ENCODE measurements at places on chromosomes 5 and 9. TPM values are rescaled to one million over a fixed set of nuclear protein-coding genes. Genes with fewer than 3 reads are reported as not detected.

Gene NMUR2
- not detected for total RNA-seq

Gene PTPN3
- 14.2 TPM for total RNA-seq

Gene CARTPT
- total RNA-seq: not detected

Gene TMEFF1
- 0.13 TPM for total RNA-seq

Gene KIF4B
- 0.13 TPM for total RNA-seq

Gene CD274
- 5.8 TPM for total RNA-seq

Gene ANKRD33B
- total RNA-seq: 0.13 TPM

Gene HACD4
- 2.4 TPM for total RNA-seq

Gene ADAMTSL2
- not detected for total RNA-seq

Gene MTX3
- total RNA-seq: 17.3 TPM

Gene WWC1
- total RNA-seq: 20.8 TPM

Gene DOCK2
- not detected for total RNA-seq

Gene FOXI1
- not detected for total RNA-seq

Gene NEUROG1
- total RNA-seq: not detected

Gene ZFP62
- total RNA-seq: 21.3 TPM

Gene RFX3
- total RNA-seq: 1.4 TPM

Gene DTWD2
- total RNA-seq: 6.4 TPM

Gene FOXD4L6
- 0.13 TPM for total RNA-seq

Gene BNC2
- under 0.01 TPM for total RNA-seq

Gene CDH6
- 0.13 TPM for total RNA-seq

Gene SLC36A2
- not detected for total RNA-seq

Gene FAM200C
- total RNA-seq: 3.2 TPM

Gene TRPM6
- 0.26 TPM for total RNA-seq

Gene IRX2
- total RNA-seq: 11.3 TPM

Gene N4BP3
- 4.5 TPM for total RNA-seq

Gene ZBED3
- total RNA-seq: 0.53 TPM

Gene GPR151
- not detected for total RNA-seq

Gene GRIA1
- total RNA-seq: not detected

Gene CHD1
- total RNA-seq: 42.0 TPM

Gene GTF3C4
- total RNA-seq: 9.7 TPM

Gene ENTPD2
- 0.79 TPM for total RNA-seq

Gene CCNO
- total RNA-seq: 1.8 TPM

Gene SPINK7
- 13.7 TPM for total RNA-seq

Gene SEC24A
- total RNA-seq: 9.9 TPM

Gene FAM78A
- total RNA-seq: under 0.01 TPM

Gene MPDZ
- total RNA-seq: 14.0 TPM

Gene PRRC1
- 47.0 TPM for total RNA-seq

Gene MED27
- total RNA-seq: 19.3 TPM

Gene WHRN
- total RNA-seq: 0.77 TPM

Gene SPINK4
- not detected for total RNA-seq

Gene CSF1R
- total RNA-seq: not detected

Gene PCDHB2
- total RNA-seq: 1.1 TPM

Gene MARCHF11
- total RNA-seq: not detected

Gene HK3
- total RNA-seq: under 0.01 TPM

Gene THBS4
- total RNA-seq: 0.26 TPM

Gene CCDC183
- total RNA-seq: under 0.01 TPM

Data from bronchial epithelial cell (primary cell).